ENCODE measurements at places on chromosomes 3 and 15. TPM values are rescaled to one million over a fixed set of nuclear protein-coding genes. Genes with fewer than 3 reads are reported as not detected.
A peak's percentile ranks its signal among the peaks of the same experiment; 100 is the strongest.

DNA sequence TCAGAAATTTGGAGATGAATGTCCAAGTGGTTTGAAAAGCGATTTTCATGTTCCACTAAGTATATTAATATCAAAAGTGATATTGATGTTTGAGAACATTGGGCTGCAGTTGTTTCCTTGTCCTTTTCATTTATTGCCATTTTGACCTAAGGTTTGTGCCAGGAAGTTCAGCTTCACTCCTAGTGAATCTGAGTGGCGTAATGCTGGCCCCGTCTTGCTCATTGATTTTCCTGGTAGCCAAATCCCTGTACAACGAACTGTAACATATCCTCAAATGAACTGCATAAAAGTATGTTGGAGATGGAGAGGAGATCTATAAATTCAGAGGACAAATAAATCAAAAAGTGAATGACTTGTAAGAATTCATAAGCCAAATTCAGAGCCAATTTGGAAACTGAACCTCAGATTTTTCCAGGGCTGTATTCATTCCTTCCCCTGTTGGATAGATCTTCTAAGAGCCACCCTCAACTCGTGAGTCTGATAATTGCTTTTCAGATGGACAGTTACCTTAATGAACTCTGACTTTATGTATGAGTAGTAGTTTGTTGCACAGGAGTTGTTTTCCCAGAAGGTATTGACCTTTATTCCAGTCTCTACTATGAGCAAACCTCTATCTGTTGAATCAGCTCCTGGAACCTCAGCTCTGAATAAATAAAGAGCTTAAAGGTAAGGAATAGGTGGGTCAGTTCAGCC lies 72.8 kb downstream of the ITPR1 start:
- no peak for DNase-seq

Gene SLITRK3
- total RNA-seq: 0.27 TPM

DNA sequence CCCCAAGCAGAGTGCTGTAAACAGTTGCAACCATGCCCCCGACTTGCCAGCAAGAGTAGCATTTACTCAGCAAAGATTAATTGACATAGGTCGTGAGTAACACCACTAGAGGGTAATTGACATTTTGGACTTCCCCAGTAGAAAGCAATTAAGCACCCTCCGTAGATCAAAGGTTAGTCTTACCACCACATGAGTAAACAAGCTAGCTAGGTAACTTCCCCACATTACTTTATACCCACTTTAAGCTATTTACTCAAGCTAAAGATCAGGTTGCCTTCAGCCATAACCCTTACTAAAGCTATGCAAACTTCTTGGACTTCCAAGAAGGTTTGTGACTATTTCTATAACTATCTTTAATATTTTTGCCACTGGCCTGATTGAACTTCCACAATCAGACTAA lies 1072.7 kb downstream of the OTOL1 start:
- no peak for DNase-seq

GRCh38 chr15:93360976-93361375 lies 272.0 kb upstream of the RGMA start:
- DNase-seq: no peak

Gene NCKIPSD
- total RNA-seq: 5.9 TPM

Gene COL6A5
- 0.09 TPM for total RNA-seq

DNA sequence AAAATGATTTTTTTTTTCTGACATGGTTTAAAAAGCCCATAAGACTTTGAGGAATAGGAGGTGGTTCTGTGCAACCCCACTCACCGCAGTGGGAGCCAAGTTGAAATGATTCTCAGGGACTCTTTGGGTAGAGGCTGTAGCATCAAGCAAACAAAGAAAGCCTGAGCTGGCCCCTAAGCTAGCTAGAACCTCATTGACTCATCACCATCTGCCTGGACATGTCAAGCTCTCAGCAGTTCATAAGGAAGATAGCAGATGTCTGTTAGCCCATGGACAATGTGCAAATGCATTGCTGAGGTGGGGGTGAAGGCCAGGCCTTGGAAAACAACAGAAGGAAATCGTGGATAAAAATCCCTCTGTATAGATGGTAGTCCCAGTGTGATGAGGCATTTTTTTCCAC lies 234.8 kb downstream of the NR2F2 start:
- DNase-seq: no peak

GRCh38 chr3:123015596-123015995 lies 12.0 kb downstream of the SEMA5B start:
- DNase-seq: no peak

DNA sequence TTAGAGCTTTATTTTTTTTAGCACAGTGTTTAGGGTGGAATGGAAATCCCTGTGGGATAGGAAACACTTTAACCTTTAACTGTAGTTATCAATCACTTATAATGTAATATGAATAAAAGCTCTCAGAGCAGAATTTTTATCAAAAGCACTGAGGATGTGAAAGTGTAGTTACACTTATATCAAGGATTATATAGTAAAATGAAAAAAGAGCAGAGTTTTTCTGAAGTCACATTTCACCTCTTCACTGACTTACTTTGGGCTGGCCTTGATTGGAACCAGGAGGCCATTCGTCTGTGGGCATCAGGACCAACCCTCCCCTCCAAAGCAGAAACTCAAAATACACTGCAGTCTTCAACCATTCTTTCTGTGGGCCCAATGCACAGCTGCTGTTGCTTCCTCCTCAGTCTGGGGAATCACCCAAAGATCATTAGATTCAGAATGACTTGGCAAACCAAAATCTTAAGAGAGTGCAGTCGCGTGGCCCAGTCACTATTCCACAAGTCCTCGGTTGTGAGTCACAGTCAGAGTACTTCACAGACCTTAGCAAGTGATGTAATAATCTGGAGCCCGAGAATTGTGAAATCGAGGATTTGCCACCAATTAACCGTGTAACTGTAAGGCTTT lies 132.6 kb upstream of the COL8A1 start:
- peak; percentile 62 for DNase-seq

GRCh38 chr15:62362144-62362543 lies 197.1 kb upstream of the C2CD4B start:
- no peak for DNase-seq

DNA sequence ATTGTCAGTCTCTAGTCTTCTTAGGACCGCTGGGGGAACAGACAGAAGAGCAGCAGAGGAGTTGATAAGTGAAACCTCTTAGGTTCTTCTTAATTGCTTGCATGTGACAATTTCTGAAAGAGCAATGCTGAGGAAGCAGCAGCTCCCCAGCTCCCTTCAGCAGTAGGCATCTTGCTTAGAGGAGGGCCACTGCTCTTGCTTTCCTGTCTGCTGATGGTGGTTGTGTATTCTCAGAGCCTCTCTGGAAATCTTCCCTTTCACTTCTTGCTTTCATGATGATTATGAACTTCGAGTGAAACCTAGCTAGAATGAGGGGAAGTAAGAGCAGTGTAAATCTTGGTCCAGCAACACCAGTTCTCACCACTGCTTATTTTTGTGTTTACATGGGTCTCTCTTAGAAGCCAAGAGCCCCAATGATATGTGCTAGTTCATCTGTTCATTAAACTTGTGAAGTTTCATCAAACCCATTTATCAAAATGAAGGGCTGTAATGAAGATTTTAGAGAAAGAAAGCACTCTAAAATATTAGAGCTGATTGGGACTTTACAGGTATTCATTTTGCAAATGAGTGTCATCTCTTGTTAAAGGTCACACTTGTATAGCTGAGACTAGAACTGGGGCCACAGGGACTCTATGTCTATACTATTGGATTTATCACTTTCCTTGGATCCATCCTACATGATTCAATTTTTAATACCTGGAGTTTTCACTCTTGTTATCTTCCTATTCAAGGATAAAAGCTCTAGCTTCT lies 246.7 kb downstream of the LPP start:
- DNase-seq: peak; percentile 76

Gene RASGRP1
- total RNA-seq: 0.35 TPM

Gene LRTM1
- total RNA-seq: 99.9 TPM

DNA sequence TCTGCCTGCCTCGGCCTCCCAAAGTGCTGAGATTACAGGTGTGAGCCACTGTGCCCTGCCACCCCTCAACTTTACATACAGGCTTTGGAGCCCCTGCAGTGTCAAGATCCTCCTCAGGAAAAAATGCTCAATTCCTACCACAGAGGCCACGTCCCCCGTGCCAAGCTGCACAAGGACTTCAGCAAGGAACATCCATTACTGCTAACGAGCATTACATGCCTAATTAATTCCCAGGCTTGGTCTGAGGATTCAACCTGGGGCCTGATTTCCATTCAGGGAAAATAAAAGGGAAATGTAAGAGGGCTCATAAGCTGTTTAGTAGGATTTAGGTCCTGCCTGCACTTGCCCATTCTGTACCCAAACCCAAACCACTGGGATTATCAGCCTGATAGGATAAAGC lies 161.4 kb downstream of the RAB11A start:
- no peak for DNase-seq

DNA sequence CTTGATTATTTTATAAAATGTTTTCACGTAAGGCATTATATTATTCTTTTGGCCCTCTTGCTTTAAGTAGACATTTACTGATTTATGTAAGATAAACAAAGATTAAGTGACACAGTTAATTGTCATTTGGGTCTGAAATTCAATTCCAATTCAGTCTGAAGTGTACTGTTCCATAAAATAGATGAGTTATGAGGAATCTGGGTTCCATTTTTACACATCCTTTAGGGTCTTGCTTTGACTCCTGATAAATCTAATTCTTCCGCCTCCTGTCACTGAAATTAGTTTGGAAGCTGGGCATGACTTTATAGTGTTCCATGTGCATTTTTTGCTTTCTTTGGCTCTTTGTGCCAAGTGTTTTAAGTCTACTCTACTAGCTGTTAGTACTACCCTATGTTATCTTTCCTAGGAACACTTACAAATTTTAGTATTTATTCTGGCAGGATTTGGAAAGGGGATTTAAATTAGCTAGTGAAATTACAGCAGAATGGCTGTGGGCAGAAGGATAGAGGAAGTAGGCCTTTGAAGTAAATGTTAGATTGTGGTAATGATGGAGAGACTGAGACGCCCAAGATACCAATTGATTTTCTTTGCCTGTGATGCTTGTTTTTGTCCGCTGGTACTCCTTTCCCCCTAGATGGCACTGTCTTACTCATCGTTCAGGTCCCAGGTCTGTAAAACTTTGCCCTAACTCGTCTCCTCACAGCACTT lies 14.3 kb downstream of the ARL8B start:
- no peak for DNase-seq

All from muscle of leg (tissue), 16 donors.